Thoracic aorta (tissue), 2 donors: ENCODE measurements at places on chromosomes 12 and 14. TPM values are rescaled to one million over a fixed set of nuclear protein-coding genes. Genes with fewer than 3 reads are reported as not detected.

KCNA1 gene
- total RNA-seq = not detected

GPR68 gene
- 2.0 TPM for total RNA-seq

KRT82 gene
- total RNA-seq = not detected

KRT81 gene
- total RNA-seq = 5.1 TPM

DNA sequence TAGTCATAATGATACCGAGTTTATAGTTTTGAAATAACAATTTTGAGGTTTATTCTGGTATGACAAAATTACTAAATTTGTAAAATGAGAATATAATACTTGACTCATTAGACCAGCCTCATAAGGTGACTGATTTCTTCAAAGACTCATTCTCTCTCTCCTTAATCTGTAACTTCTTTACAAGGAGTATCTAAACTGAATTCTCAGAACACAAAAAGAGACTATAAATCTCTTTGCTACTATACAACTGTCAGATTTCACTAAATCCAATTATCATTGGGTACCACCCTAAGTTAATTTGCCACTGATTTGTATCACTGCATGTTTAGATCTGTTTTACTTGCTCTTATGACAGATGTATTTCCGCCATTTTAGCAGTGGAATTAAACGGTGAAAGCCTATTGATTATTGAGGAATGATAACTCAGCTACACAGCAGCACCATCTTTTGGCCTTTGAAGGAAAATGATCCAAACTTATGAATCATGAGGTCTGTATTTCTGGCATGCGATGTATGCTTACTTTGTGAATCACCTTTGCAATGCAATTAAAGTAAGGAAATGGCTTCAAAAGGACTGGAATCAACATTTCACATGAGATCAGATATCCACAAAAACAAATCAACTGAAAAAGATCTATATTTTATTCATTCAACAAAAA, 161.2 kb downstream of the RERGL start:
- no peaks in the 10 kb centered on the region for H3K36me3 ChIP-seq
- H3K27ac ChIP-seq = no peak overlapping the region
- H3K27me3 ChIP-seq = no peaks in the 10 kb centered on the region
- no peaks in the 10 kb centered on the region for H3K4me1 ChIP-seq
- H3K4me3 ChIP-seq = no peak overlapping the region
- no peak for DNase-seq

DNA sequence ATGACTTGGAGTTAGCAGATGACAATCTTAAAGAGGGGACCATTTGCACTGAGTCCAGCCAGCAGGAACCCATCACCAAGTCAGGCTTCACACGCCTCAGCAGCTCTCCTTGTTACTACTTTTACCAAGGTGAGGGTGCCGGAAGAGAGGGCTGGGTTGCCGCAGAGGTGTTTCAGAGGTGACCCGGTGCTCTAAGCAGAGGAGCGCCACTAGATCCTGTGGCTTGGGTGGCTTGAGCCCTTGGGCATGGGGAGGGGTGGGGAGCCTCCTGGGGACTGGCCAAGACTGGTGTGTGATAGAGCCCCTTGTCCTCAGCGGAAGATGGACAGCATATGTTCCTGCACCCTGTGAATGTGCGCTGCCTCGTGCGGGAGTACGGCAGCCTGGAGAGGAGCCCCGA, 17.7 kb downstream of the POP5 start:
- H3K36me3 ChIP-seq = peaks cover 82% of the 10 kb centered on the region
- H3K27ac ChIP-seq = no peak overlapping the region
- no peak overlapping the region for H3K4me3 ChIP-seq
- no peak for DNase-seq
- no peaks in the 10 kb centered on the region for H3K4me1 ChIP-seq
- H3K27me3 ChIP-seq = no peaks in the 10 kb centered on the region

- H3K4me1 ChIP-seq = no peaks in the 10 kb centered on the region
- DNase-seq = no peak
- no peaks in the 10 kb centered on the region for H3K36me3 ChIP-seq
- no peak overlapping the region for H3K27ac ChIP-seq
- H3K27me3 ChIP-seq = no peaks in the 10 kb centered on the region
Observed at GRCh38 chr14:66139432-66139831, 346.7 kb upstream of the CCDC196 start.

- H3K4me1 ChIP-seq = no peaks in the 10 kb centered on the region
- H3K27me3 ChIP-seq = no peaks in the 10 kb centered on the region
- no peak for DNase-seq
- no peaks in the 10 kb centered on the region for H3K36me3 ChIP-seq
Observed at GRCh38 chr14:101875041-101875726, 89.2 kb upstream of the DYNC1H1 start.

- no peak overlapping the region for H3K4me3 ChIP-seq
- no peaks in the 10 kb centered on the region for H3K27me3 ChIP-seq
- no peak for DNase-seq
- H3K27ac ChIP-seq = no peak overlapping the region
- no peaks in the 10 kb centered on the region for H3K36me3 ChIP-seq
Observed at GRCh38 chr14:100451264-100451663, 128.1 kb downstream of the SLC25A47 start.

GRCh38 chr14:89661392-89661791, 244.4 kb upstream of the FOXN3 start:
- no peak overlapping the region for H3K4me3 ChIP-seq
- no peak overlapping the region for H3K27ac ChIP-seq
- DNase-seq = no peak
- H3K27me3 ChIP-seq = no peaks in the 10 kb centered on the region
- H3K4me1 ChIP-seq = no peaks in the 10 kb centered on the region

GRCh38 chr12:127579446-127579845, 687.5 kb upstream of the TMEM132C start:
- no peak overlapping the region for H3K4me3 ChIP-seq
- no peak for DNase-seq
- H3K27me3 ChIP-seq = no peaks in the 10 kb centered on the region
- H3K27ac ChIP-seq = no peak overlapping the region

GRCh38 chr12:70744178-70744577, 106.9 kb upstream of the PTPRB start:
- H3K27ac ChIP-seq = no peak overlapping the region
- H3K4me1 ChIP-seq = no peaks in the 10 kb centered on the region
- no peak overlapping the region for H3K4me3 ChIP-seq
- no peak for DNase-seq

GRCh38 chr14:88995437-88996198, 171.2 kb downstream of the TTC8 start:
- no peaks in the 10 kb centered on the region for H3K4me1 ChIP-seq
- H3K27ac ChIP-seq = no peak overlapping the region
- DNase-seq = no peak
- H3K36me3 ChIP-seq = no peaks in the 10 kb centered on the region
